ENCODE measurements at places on chromosomes 5 and 9. TPM values are rescaled to one million over a fixed set of nuclear protein-coding genes. Genes with fewer than 3 reads are reported as not detected.

Gene ZFR
- 65.2 TPM for total RNA-seq

Gene PCAT7
- total RNA-seq = 0.28 TPM

Gene FGF18
- 1.8 TPM for total RNA-seq

Gene MLANA
- total RNA-seq = not detected

All from kidney (tissue), 22 donors.